Left hindlimb (tissue), 1 donor: ENCODE measurements at places on chromosomes 2 and 18.
A peak's percentile ranks its signal among the peaks of the same experiment; 100 is the strongest.

- no peak for DNase-seq
Observed at GRCh38 chr2:44267796-44268648, 7.3 kb upstream of the SLC3A1 start.

DNA sequence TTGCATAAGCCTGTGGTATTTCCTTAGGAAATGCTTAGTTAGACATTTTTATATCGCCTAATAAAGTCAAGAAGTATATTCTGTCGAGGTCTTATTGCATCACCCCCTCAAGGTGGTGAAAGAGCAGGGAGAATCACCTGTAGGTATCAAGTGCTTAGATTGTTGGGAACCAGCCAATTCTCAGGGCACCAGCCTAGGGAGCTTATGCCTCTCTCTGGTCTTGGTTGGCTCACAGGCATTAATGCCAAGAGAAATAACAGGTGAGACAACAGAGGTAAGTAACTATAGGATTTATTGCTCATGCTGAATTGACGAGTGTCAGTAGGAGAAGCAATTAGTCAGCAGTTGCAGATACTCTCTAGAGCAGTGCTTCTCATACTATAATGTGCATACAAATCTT lies 663.3 kb upstream of the ZNF804A start:
- DNase-seq: no peak

- DNase-seq: no peak
Observed at GRCh38 chr2:240509667-240510512, 47.9 kb downstream of the ANKMY1 start.

DNA sequence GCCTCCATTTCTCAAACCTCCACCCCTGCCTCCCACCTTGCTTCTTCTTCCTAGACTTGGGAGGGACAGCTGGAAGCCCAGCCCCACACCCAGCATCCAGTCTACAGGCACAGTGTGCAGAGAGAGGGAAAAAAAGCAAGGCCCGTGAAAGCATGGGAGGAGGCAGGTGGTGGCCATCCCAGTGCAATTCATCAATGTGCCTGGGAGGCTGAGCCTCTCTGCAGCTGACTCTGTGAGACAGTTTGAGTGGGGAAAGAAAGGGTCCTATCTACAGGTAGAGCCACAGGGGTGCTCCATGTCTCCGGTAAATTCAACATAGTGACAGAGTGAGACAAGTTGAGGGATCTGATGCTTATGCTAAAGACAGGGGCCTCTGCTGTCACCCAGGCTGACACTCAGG lies 340.6 kb downstream of the DYSF start:
- no peak for DNase-seq

- DNase-seq: no peak
Observed at GRCh38 chr2:201432621-201433393, 18.5 kb downstream of the TRAK2 start.

DNA sequence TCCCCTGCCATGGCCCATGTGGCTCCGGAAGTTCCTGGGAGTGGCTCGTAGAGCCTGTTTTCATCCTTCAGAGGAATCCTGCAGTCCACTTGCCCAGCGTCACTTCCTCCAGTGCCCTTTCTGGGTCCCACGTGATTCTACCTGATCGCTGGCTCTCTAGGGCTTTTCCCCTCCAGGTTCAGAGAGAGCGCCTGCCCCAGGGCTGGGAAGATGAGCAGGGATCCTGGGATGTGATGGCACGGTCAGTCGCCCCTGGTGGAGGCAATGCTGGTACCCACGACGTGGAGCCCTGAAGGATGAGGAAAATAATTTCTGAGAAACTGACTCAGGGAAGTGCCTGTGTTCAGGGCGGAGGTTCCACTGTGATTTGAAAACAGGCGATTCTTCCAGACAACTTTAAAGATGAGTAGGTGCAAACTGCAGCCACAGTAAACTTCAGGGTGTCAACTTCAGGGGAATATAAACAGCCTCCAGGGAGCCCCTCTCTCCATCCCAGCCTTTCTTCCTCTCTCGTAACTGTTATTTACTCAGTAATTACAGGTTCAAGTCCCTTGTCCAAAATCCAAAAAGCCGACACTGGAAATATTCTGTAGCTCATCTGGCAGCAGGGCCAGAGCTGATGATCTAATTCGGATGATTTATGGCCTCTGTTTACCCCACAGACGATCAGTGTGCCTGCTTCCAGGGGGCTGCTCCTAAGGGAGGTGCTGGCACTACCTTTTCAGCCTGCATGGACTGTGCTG lies 105.9 kb downstream of the AGAP1 start:
- no peak for DNase-seq

DNA sequence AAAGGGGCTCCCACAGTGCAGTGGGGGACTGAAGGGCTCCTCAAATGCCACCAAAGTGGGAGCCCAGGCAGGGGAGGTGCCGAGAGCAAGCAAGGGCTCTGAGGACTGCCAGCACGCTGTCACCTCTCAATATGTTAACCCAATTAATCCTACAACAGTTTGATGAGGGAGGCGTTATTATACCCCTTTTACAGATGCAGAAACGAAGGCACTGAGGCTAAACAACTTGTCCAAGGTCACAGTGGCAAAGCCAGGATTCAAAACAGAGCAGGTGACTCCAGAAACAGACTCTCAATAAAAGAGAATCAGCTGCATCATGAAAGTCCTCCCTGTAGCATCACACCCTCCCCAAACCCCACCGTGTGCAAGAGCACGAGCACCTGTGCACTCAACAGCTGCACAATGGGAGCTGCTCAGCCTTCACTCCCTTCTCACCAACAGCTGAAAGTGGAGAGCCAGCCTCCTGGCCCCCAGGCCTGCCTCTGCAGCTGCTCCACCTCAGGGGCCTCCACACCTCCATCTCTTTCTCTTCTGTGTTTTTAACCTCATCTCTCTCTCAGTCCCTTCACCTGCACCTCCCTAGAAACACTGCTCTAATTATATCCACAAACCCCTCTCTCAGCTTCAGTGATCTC lies 8.1 kb downstream of the NPC1 start:
- DNase-seq: no peak

- no peak for DNase-seq
Observed at GRCh38 chr2:46923041-46923528, 7.5 kb upstream of the MCFD2 start.

- no peak for DNase-seq
Observed at GRCh38 chr2:216431531-216431856, 19.2 kb downstream of the SMARCAL1 start.

DNA sequence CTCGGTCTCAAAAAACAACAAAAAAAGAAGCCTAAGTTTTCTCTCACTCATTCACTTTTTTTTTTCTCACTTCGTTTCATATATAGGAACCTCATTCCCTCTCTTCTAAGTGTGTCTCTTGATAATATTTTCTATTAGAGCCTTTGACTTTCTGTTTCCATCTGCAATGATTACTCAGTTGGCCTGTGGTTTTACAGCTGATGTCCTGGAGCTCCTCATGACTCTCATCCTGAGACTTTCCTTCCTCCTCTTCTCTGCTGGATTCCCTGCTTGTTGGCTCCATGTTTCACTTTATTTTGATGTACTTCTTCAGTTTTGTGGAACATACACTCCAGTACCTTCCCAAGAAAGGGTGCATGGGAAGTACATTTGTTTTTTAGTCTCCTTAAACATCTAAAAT lies 154.2 kb upstream of the GATA6 start:
- DNase-seq: no peak

GRCh38 chr2:191846515-191847476 lies at the start of gene CAVIN2:
CAVIN2 (minus strand) TSS chr2:191847088; CDS start chr2:191846925, 163 bp downstream.
- DNase-seq: peak; percentile 73

DNA sequence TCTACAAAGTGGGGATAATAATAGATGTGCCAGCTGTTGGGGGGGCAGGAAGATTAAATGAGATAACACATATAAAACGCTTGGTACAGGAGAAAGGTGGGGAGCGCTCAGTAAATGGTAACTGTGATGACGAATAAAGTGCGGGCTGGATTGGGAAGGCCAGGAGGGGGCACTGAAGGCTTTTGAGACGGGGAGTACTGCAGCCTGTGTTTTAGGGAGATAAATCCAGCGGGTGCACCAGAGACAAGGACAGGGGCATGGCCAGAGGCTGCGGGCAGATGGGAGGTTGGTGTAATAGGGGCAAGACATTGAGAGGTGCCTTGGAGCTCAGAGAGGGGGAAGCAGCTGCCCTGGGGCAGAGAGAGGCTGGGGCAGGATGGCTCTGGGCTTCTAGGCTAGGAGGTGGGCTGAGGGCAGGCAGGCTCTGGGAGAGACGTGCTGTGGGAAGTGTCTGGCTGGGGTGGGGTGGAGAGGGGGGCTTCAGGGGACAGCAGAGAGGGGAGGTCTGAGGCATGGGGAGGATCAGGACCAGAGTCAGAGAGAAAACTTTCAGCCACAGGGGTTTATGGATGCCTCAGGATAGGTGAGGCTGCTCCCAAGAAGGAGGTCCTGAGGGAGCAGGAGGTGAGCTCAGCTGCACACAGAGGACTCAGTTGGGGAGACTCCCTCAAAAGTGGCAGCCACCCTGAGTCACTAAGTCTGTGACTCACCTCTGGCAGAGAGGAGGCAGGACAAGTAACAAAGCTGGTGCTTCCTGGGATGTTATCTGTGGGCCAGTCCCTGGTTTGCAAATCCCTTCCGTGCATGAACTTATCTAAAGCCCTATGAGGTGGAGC lies 18.8 kb downstream of the TEX44 start:
- peak; percentile 53 for DNase-seq

- DNase-seq: no peak
Observed at GRCh38 chr2:127698553-127699355, 2.5 kb upstream of the SFT2D3 start.

GRCh38 chr18:28398471-28398870 lies 221.5 kb upstream of the CDH2 start:
- no peak for DNase-seq

DNA sequence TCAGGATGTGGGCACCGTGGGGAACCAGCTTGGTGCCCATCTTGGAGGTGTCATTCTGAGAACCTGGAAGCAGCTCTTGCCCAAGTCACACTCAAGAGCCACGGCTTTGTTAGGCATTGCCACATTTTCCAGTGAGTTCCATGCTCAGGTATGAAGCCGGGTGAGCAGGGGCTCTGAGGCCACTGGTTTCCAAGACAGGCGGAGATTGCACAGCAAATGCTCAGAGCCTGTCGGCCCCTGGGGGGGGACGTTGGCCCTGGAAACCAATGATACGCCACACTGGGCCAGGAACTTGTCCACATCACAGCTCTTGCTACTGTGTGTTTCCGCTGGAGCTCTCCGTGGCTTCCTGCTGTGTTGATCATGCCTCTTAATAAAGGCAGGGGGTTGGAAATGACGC lies 52.5 kb upstream of the SALL3 start:
- no peak for DNase-seq

DNA sequence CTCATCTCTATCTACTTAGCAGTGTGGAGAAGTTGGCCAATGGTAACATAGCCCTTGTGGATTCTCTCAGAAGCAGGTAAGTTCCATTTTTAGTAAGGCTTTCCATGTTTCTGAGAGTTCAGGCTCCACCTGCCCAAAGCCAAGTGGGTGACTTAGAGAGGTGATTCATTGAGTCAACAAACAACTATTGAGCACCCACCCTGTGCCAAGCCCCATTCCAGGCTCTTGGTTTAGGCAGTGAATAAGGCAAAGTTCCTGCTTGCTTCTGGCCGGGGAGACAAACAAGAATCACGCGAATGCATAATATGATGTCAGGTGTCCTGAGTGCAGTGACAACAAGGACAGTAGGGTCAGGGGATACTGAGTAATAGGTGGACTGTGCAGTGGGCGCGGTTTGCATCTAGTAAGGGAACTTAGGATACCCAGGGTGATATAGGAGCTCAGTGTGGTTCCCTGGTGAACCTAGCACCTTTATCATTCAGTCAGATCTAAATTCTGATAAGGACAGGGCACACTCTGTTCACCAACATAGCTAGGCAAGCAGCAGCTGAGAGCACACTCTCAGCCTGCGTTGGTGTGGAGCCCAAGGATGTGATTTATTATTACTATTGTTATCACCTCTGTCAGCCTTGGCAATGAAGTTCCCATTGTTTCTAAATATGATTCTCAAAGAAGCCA lies 31.7 kb upstream of the KCTD1 start:
- no peak for DNase-seq

DNA sequence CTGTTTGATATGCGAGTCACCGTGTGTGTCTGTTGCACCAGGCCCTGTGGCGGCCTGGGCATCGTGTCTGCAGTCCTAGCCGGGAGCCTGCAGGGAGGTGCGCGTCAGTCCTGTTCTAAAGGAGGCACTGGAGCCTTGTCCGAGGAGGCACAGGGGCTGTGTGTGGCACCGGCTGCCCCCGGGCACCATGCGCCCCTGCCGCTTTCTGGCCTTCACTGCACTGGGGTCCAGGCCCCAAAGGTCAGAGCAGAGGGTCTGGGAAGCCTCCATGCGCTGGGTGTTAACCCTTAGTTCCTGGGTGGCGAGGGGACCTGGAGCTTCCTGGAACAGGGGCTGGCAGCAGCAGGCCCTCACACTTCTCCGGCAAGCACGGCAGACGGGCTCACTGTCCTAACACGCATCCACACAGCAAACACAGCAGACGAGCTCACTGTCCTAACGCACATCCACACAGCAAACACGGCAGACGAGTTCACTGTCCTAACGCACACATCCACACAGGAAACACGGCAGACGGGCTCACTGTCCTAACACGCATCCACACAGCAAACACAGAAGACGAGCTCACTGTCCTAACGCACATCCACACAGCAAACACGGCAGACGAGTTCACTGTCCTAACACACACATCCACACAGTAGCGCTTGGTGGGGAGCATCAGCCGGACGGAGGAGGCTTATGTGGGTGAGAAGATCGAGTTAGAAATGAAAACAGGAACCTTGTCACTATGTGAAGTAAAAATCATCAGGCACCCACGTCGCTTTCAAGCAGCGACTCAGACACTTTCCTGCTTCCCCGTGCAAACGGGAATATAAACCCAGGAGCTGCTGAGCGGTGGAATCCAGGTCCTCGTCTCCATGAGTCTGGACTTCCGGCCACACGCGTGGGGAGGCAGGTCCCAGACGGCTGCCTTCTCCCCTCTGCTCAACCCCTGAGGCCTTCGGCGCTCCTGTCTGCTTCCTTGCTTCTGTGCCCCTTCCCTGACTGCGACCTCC lies 65.3 kb downstream of the TPO start:
- no peak for DNase-seq

- no peak for DNase-seq
Observed at GRCh38 chr18:48834413-48835031, 116.2 kb downstream of the SMAD7 start.

GRCh38 chr2:157261199-157261782 lies 3.8 kb downstream of the GALNT5 start:
- no peak for DNase-seq

- no peak for DNase-seq
Observed at GRCh38 chr2:132646540-132647108, 23.4 kb downstream of the LYPD1 start.
